Esophagus squamous epithelium (tissue), 5 donors: ENCODE measurements at places on chromosomes 2 and 18. TPM values are rescaled to one million over a fixed set of nuclear protein-coding genes. Genes with fewer than 3 reads are reported as not detected.

- H3K27me3 ChIP-seq, result no peaks in the 10 kb centered on the region
- no peak for DNase-seq
- no peaks in the 10 kb centered on the region for H3K4me1 ChIP-seq
- H3K27ac ChIP-seq, result no peak overlapping the region
Observed at GRCh38 chr2:99555404-99555803, 65.6 kb upstream of the REV1 start.

The ST6GAL2 gene
- 5.7 TPM for total RNA-seq

- DNase-seq, result no peak
- H3K36me3 ChIP-seq, result no peaks in the 10 kb centered on the region
- no peak overlapping the region for H3K4me3 ChIP-seq
- no peaks in the 10 kb centered on the region for H3K27me3 ChIP-seq
- no peak overlapping the region for H3K27ac ChIP-seq
Observed at GRCh38 chr2:49936965-49937364, 782.6 kb upstream of the FSHR start.

The KCNIP3 gene
- total RNA-seq, result 2.0 TPM

DNA sequence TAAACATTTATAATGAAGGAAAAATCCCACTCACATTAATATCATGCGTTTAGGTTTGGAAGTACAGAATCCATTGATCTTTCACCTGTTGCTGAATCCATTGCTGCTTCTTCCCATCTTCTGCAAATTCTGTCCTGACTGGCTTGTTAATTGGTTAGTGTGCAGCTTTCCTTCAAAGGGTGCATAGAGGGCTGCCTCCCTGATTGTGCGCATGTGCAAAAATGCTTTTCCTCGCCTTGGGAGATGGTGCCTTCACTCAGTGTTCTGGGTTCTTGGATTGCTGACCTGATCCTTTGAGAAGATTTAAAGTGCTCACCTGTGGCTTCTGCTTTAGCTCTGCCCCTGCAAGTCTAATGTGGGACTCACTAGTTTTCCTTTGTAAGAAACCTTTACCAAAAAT, 231.2 kb downstream of the SNTG2 start:
- H3K4me3 ChIP-seq, result no peak overlapping the region
- no peaks in the 10 kb centered on the region for H3K4me1 ChIP-seq
- DNase-seq, result no peak
- no peaks in the 10 kb centered on the region for H3K36me3 ChIP-seq

GRCh38 chr2:45260946-45261345, 251.7 kb upstream of the SIX2 start:
- H3K4me1 ChIP-seq, result peaks cover 26% of the 10 kb centered on the region
- no peak overlapping the region for H3K4me3 ChIP-seq
- no peaks in the 10 kb centered on the region for H3K27me3 ChIP-seq

The LYG2 gene
- not detected for total RNA-seq

DNA sequence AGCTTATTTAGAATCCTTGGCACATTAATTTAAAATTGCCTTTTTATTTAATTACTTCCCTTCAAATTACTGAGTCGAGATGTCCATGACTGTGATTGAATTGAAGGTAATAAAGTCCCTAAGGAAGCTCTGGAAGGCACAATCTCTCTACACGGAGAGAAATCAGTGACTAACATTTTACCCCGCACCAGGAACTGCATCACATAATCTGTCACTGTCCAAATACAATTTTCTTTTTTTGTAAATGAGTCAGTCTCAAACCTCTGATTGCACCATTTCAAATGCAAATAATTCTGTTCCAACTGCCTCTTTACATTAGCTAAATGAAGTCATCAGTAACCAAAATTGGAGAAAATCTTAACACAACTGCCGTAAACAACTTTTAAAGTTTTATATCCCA, 311.9 kb downstream of the CCDC178 start:
- H3K27ac ChIP-seq, result no peak overlapping the region
- no peak overlapping the region for H3K4me3 ChIP-seq
- no peaks in the 10 kb centered on the region for H3K4me1 ChIP-seq
- no peaks in the 10 kb centered on the region for H3K36me3 ChIP-seq
- no peaks in the 10 kb centered on the region for H3K27me3 ChIP-seq

DNA sequence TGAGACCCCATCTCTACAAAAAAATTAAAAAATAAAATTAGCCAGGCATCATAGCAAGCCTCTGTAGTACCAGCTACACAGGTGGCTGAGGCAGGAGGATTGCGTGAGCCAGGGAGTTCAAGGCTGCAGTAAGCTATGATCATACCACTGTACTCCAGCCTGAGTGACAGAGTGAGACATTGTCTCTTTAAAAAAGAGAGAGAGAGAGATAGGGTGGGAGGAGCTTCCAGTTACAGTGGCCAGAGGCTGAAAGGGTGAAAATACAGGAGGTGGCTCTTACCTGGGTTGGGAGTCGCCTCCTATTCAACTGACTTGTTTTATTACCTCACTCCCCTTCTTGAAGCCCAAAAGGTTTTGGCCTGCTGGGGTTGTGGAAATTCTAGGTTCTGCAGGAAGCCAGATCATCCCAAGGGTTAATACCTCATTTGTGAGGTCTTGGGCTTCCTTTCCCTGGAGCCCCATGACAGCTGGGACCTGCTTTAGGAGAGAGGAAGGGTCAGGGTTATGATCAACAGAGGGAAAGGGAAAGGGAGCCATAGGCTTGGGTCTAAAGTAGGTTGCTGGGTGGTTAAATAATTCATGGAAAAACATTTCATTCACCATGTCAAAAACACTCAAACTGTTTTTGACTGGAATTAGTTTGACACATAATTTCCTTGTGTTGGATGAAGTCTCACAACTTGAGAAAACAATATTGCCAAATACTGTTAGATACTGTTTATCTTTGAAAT, 17.4 kb downstream of the DYNC2LI1 start:
- no peak overlapping the region for H3K4me3 ChIP-seq
- no peaks in the 10 kb centered on the region for H3K36me3 ChIP-seq
- H3K4me1 ChIP-seq, result peaks cover 16% of the 10 kb centered on the region

DNA sequence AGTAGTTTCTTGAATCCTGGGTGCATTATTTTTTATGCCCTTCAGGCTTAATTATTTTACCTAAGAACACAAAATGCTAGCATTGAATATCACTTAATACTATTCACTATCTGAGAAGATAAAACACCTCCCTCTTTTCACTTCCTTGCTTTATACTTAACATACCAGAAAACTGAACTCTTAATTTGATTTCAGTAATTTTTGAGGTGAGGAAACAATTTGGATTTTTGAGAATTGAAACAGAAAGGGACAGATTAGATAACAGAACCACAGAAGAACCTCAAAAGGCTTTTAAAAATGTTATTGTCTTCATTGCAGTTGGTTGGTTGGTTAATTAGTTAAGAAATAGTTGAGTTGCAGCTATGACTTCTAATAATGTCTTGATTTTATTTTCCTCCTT, 69.5 kb downstream of the GPD2 start:
- H3K36me3 ChIP-seq, result no peaks in the 10 kb centered on the region
- no peak for DNase-seq
- no peak overlapping the region for H3K27ac ChIP-seq
- H3K4me3 ChIP-seq, result no peak overlapping the region
- no peaks in the 10 kb centered on the region for H3K4me1 ChIP-seq
- H3K27me3 ChIP-seq, result no peaks in the 10 kb centered on the region

DNA sequence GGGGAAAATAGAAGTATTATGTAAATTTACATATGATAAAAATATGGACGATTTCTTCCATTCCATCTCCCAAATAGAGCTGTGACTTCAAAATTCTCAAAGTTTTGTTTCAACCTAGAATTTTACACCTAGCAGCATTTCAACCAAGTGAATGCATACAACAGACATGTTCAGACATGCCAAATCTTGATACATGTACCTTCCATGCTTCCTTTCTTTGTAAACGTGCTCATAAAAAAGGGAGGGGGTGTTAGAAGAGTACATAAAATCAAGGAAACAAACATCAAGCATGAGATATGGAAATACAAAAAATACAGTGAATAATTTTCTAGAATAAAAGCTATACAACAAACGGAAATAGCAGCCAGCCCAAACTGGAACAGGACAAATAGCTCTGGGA, 974.2 kb downstream of the ERBB4 start:
- no peak overlapping the region for H3K27ac ChIP-seq
- no peak overlapping the region for H3K4me3 ChIP-seq
- H3K27me3 ChIP-seq, result no peaks in the 10 kb centered on the region
- H3K36me3 ChIP-seq, result no peaks in the 10 kb centered on the region
- H3K4me1 ChIP-seq, result no peaks in the 10 kb centered on the region

- H3K36me3 ChIP-seq, result no peaks in the 10 kb centered on the region
- no peak overlapping the region for H3K4me3 ChIP-seq
- no peak for DNase-seq
- H3K27ac ChIP-seq, result no peak overlapping the region
- no peaks in the 10 kb centered on the region for H3K4me1 ChIP-seq
Observed at GRCh38 chr2:83233781-83234180, 1225.3 kb downstream of the SUCLG1 start.
